GF-D8 (cell line): ENCODE measurements at places on chromosomes 6 and 20.

DNA sequence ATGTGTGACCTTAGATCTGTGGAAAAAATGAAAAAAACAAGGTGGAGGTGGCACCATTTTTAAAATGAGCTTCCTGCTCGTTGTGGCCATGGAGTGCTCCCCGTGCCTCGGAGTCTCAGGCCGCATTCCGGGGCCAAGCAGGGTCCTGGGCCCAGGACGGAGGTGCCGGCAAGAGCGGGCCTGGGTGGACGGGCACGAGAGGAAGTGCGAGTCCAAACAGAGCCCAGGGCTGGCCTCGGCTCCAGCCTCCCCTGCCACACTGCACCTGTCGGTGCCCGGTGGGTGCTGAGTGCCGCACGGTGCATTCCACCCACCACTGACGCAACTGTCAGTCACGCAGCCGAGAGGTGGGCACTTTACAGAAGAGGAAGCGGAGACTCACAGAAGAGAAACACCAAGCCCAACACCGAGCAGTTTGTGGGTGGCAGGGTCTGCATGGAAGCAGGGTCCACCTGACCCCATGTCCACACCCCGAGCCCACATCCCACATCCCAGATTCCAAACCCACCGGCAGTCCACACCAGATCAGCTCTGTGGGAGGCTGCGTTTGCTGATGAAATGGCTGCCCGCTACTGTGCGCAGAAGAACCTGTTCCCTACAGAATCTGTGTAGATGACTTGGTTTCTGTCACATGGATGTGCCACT lies 97.7 kb downstream of the PSMB1 start:
- DNase-seq, result no peak

- DNase-seq, result no peak
Measured at GRCh38 chr6:165987483-165988301, 180.0 kb downstream of the TBXT start.

DNA sequence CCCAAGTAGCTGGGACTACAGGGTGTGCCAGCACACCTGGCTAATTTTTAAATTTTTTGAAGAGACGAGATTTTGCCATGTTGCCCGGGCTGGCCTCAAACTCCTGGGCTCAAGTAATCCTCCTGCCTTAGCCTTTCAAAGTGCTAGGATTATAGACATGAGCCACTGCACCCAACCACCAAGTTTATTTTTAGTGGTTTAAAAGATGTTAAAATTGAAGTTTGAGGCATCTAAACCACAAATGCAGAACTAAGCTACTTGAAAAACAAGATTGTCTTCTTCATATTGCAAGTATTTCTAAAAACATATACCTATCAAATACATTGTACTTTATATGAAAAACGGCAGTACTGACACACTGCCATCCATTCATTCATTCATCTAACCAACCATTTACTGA lies 31.6 kb downstream of the WASF1 start:
- no peak for DNase-seq

DNA sequence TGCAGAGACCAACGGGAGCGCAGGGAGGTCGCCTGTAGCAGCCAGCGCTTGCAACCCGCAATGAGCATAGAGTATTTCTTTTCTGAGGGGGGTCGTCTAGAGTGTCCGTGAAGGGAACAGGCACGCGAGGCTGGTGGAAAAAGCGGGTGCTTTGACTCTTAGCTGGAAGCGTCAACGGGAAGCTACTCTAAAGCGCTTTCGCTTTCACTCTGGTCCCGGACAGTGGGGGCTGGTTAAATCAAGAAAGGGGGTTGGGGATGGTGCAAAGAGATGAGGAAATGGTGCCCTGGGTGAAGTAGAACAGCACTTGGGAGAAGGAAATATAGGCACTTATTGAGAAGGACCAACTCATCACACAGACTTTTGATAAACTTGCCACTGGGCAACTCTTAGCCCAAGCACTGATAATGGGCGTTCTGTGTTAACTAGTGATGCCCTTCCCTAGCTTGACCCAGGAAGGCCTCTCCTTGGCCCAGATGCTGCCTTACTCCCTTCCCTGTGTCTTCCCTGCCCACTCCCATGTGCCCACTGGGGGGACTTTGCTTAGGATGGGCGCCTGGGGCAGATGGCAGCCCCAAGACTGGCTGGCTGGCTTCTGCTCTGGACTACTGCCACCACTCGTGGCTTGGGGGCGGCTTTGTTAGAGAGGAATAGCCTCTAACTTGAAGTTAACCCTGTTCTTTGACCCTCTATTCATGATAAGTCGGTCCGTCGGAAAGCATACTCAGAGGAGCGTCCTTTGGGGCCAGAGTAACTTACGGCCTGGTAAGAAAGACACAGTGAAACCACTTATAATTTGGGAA lies 585 bp downstream of the PSMB9 start:
- DNase-seq, result no peak

- no peak for DNase-seq
Measured at GRCh38 chr20:39897058-39897457, 792.0 kb downstream of the MAFB start.

DNA sequence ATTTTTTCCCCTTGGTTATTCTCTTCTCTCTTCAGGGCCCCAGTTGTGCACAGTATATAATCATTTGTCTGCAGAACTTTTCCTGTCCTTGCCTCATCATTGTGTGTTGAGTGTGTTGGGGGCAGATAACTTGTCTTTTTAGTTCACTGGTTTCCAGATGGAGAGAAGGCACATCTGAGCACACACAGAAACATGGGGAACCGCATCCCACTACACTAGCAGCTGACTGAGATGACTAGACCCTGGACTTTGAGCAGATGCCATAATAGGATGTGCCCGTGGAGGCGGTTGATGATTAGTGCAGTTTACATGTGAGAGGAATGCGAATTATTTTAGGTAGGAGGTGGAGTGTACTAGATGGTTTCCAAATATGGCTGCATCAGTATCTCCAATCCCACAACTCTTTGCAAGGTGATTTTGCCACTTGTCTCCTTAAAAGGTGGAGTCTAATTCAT lies 26.5 kb upstream of the SH3BGRL2 start:
- no peak for DNase-seq

DNA sequence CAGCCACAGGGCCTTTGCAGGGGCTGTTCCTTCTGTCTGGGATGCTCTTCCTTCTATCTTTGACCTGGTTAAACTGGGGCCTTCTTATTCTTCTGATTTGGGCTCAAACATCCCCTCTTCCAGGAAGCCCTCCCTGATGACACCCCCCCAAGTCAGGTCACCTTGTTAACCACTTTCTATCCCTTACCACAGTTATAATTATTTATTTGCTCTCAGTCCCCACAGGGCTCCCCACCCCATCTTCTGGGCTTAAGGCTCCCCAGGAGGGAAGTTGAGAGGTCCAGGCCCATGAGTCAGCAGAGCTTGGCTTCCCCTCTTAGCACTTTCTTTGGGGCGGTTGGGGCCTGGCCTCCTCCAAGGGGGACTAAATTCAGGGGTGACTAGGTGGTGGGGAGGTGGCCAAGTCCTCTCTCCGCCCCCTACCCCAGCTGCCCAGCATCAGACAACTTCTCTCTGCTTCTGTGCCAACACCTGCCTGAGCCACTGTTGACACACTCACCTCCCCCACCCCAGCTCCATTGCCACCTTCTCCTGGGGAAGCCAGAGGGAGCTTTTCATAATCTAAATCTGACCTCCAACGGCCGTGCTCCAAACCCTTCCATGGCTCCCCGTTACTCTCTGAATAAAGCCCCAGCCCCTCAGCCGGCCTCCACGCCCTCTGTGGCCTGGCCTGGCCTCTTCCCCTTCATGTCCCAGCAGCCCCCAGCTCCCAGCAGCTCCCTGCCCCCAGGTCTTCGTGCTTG lies 70.0 kb downstream of the CEBPB start:
- DNase-seq, result no peak

DNA sequence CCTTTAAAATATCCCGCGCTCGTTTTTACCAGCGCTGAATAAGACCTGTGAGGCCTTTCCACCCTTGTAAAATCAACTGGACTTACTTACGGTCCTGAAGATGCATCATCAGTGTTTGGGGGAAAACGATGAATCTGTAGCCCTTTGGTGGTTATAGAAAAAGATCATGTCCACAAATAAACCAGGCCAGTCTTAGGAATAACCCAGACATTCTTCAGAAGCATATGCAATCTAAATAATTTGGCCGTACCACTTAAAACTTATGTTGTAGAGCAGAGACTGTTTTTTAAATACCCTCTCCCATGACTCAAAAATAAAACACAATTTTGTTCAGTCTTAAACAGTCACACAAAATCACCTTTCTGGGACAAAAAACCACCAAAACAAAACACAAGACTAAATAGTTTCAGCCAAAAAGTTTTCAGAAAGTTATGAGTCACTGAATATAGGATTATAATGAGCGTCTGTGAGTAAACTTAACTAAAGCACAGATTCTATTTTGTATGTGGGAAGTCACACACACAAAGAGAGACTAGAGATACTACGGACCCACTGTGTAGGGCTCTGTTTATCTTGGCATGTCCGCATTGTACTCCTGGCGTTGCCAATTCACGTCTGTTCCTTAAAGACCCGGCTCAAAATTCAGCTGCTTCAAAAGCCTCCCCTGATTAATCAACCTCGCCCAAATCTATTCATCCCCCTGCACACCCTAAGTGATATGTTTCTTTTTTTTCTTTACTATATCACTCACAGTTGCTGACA lies 26.5 kb upstream of the SMOC2 start:
- no peak for DNase-seq

- DNase-seq, result no peak
Measured at GRCh38 chr6:154502553-154502952, 7.9 kb downstream of the CNKSR3 start.

GRCh38 chr20:875115-875514 lies 41.0 kb downstream of the ANGPT4 start:
- no peak for DNase-seq

- no peak for DNase-seq
Measured at GRCh38 chr6:44915111-44915510, 413.0 kb upstream of the RUNX2 start.

DNA sequence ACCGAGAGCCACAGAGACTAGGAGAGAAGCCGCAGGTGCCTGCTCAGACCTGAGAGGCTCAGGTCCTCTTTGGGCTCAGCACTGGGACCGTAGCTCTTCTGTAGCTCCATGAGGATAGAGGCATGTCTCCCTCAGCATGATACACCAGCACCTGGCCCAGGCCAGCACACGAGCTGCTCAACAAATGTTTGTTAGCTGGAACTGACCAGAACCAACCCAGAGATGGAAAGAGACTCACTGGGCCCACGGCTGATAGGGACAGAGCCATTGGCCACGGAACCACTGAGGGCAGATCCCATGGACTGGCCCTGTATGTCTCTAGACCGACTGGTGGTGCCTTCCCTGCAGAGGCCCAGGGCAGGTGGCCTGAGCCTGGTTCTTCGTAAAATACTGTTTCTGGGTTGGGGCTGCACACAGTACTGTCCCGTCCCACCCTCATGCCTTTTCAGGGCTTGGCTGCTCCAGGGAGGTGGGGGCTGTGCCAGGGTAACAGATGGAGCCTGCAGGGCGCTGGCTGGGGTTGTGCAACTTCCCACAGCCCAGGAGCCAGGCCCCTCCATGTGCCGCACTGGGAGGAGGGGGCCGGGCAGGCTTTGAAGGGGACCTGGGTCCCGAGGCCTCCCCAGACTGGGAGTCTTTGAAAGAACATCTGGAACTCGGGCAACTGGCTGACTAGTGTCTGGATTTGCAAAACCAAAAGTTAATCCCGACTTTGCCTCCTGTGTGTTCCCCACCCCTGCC lies 5.2 kb downstream of the C20orf204 start:
- peak; percentile 53 for DNase-seq

DNA sequence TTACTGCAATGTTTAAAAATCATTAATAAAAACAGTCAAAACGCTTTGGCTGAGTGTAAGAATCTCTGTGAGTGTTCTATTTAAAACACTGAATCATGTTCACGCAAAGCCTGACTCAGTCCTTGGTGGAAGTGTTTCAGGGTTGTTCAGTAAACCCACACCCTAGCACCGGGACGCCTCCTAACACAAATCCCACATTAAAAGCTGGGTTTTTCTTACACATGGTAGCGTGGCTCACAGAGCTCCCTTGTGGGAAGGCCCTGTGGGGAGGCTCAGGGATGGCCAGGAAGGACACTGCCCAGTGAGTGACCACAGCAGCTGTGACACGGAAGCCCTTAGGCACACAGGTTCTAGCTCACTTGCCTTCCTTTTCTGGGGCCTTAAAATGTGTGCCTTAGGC lies 80.2 kb downstream of the GMPR start:
- DNase-seq, result no peak

DNA sequence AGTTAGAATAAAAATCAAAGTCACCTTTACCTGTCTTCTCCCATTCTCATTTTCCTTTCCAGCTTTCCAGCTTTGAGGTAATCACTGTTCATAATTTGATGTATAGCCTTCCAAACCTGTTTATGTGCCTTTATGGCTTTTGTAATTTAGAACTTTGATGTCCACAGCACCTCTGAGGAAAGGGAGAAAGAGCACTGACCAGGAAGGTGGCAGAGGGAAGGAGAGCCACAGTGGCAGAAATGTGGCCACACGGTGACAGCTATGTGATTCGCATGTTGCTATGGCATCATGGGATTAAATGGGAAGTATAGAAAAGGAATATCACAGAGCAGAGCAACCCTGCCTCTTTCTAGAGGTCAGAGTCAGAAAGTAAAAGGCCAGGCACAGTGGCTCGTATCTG lies 51.7 kb upstream of the PLCG1 start:
- DNase-seq, result no peak

GRCh38 chr6:55578537-55579363 lies at the start of gene HMGCLL1:
Gene HMGCLL1 (minus strand): TSS chr6:55579192. CDS start chr6:55579055, 137 bp downstream.
- no peak for DNase-seq

- no peak for DNase-seq
Measured at GRCh38 chr6:117265410-117266256, at the start of gene VGLL2. Gene VGLL2 (plus strand): TSS chr6:117265558. CDS start chr6:117265764, 206 bp downstream.

- no peak for DNase-seq
Measured at GRCh38 chr6:80566361-80566760, 459.9 kb downstream of the BCKDHB start.

GRCh38 chr20:44195605-44196004 lies 8.6 kb upstream of the JPH2 start:
- no peak for DNase-seq

GRCh38 chr20:48656661-48657211 lies 171.1 kb downstream of the PREX1 start:
- DNase-seq, result no peak

DNA sequence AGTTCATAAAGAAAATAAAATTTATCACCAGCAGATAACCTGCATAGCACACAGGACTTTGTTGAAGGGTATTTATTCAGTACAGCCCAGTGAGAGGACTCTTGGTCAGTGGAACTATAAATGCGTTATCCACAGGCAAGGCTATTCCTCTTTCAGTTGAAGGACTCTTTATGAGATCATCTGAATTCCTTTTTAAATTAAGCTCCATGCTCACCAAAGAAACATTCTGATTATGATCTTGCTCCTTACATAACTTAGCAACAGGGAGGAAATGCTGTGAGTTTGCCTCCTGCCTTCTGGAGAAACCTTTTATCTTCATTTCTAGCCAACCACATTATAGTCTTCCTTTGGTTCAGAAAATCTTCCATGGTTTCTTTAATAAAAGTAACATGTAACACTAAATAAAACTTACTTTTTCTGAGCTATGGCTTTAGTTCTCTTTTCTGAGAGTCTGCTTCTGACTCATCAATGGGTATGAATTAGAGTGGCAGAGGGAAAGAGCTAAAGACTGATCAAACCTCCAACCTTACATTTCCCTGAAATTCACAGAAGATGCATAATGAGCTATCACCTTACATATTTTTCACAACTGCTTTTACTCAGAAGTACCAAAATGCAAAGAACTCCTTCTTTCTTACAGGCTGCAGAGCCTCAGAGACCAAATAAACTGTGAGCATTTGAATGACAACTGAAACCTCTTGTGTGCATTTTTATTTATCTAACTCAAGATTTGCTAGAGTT lies 267.2 kb downstream of the ADGRG6 start:
- DNase-seq, result no peak
